Cortex of kidney (tissue), 1 donor: ENCODE measurements at places on chromosomes 5 and 9.

GRCh38 chr5:16446993-16447392 lies 18.6 kb downstream of the ZNF622 start:
- no peak for DNase-seq

DNA sequence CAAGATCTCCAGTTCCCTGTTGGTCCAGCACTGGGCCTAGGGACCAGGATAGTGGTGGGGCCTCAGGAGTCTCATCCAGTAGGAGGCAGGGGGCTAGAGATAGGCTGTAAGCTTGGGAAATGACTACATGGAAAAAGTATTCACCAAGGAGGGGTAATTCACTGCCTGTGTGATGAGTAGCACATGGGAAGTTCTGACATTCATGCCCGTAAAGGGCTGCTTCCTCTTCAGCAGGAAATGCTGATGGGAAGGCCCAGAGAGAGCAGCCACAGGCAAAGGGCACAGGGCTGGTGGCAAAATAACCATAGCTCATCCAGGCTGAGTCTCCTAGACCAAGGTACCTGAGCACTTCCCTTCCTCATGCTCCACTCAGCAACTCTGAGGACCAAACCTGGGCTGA lies 23.1 kb upstream of the FRRS1L start:
- DNase-seq: no peak

GRCh38 chr5:110167384-110167783 lies 477.7 kb downstream of the MAN2A1 start:
- DNase-seq: no peak

- no peak for DNase-seq
Measured at GRCh38 chr9:128733256-128733655, 9.3 kb upstream of the ZDHHC12 start.

DNA sequence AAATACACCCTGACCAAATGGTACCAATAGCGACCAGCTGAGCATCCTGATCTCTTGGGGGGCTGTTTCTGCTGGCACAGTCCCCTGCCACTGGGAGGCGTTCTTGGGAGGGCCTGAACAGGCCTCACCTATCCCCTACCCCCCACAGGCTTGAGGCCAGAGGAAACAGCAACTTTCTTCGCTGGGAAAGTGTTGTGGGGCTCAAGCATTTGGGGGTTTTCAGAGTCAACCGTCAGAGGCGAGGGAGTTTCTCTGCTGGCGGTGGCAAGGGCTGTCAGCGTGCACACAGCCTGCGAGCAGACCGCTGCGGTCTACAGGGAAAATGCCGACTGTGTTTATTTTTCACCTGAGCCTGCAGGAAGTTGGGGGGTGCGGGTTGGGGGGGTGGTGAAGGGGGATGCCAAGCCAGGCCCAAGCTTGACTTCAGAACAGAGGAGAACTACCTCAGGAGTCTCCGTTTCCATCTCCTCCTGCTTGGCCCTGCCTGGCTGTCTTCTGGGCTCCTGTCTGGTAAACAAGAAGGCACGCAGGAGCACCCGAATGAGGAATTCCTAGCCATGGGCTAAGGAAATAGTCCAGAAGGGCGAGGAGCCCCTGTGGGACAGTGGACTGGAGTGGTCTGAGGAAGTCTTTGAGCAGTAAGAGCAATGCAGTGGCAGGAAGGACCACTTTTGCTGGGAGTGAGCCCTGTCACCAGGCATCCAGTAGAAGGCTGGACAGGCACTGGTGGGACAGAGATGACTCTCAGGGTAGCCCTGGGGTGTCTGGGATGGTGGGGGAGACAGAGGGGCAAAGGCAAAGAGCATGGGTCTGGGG lies 18.1 kb downstream of the TCF7 start:
- no peak for DNase-seq

- DNase-seq: no peak
Measured at GRCh38 chr5:35316611-35317274, 86.5 kb upstream of the PRLR start.

- DNase-seq: no peak
Measured at GRCh38 chr9:78371981-78372380, 75.1 kb downstream of the PSAT1 start.

DNA sequence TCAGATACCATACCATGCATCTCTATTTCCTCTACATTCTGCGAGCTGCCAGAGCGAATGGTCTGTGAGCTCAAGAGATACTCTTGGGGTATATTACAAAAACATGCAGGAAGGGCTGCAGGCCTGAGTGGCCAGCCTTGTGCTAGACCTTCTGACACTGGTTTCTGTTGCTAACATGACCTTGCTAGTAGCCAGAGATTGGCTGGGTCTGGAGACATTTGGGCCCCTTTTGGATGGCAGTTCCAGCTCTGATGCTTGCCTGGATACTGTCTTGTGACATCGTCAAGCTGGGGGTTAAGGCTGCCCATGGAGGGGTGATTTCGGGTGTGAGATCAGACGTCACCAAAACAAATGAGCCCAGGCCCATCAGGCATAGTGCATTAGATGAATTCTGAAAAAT lies 56.1 kb upstream of the FSTL4 start:
- no peak for DNase-seq

DNA sequence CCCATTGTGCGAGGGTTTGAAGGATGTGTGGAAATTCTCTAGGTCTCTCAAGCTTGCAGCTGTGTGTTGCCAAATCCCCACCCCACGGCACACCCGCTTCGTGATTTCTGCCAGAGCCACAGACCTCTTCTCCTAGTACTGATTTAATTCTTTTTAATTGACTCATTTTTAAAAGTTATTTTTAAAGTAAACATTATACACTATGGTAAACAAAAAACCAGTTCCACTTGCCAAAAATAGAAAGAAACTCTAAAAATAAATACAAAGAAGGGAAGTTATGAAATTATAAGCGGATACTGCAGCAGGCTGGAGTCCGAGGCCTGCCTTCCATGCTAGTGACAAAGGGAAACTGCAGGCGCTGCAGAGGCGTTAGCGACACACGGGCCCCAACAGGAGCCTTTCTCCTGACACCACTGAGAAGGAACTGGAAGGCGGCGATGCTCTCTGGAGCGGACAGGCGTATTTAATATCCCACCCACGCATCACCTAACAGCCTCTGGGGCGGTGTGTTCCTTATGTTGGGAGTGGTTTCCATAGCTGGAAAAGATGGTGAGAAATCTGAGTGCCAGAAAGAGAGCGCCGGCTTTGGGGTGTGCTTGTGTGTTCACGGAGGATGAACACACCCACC lies 122.5 kb downstream of the COL23A1 start:
- no peak for DNase-seq

DNA sequence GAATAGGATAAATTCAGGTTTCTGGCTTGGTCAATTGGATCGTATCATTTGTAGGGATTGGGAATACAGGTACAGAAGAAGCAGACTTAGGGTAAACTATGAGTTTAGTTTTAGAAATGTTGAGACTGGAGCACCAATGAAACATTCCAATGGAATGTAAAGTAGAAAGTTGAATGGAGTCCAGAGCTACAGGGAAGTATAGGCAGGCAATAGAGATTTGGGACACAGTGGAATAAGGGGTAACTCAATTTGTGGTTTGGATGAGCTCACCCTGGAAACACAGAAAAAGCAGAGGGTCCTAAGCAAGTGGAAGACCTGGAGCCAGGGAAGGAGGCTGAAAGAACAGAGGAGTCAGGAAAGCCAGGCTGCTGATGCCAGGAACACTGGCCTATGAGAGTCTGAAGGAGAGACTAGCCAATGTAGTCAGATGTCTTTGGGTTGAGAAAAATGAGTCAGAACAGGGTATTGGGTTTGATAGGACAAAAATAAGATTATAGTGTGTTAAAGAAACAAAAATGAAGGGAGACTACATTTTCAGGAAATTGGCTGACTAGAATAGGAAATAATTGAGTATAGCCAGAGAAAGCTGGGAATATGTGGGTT lies 72.8 kb downstream of the STARD4 start:
- no peak for DNase-seq

DNA sequence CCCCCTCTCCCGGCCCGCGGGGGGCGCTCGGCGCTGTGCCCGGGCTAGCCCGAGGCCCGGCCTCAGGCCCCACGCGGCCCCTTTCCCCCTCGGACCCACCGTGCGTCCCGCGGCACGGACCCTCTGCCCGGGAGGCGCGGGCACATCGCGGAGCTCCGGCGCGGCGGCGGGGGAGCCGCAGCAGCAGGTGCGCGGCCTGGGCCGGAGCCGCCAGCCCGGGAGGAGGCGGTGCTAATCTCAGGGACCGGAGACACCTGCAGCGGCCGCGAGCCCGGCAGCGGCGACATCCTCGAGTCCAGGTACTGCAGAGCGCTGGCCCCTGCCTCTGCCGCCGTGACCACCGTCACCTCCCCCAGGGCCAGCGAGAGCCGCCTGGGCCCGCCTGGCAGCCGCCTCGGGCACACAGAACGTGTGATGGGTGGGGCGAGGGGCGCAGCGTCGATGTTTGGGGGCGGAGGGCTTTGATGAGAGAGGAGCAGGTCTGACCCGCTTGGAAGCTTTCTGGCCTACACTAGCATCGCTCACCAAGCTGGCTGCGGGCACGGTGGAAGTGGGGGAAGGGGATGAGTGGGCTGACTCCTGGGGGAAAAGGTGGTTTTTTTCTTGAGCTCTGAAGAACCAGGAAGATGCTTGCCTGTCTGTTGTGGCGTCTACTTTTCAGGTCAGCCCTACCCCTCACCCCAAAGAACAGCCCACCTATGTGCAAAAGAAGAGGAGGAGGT lies 524 bp downstream of the CYFIP2 start:
- DNase-seq: no peak

GRCh38 chr5:172422255-172422654 lies 32.1 kb downstream of the SH3PXD2B start:
- DNase-seq: no peak

- no peak for DNase-seq
Measured at GRCh38 chr9:76191493-76191892, 202.7 kb downstream of the RFK start.

GRCh38 chr5:23208959-23209431 lies 298.4 kb upstream of the PRDM9 start:
- no peak for DNase-seq

GRCh38 chr5:170811719-170812118 lies 28.2 kb downstream of the GABRP start:
- DNase-seq: no peak

GRCh38 chr5:174309131-174309795 lies 263.8 kb downstream of the NSG2 start:
- DNase-seq: no peak

DNA sequence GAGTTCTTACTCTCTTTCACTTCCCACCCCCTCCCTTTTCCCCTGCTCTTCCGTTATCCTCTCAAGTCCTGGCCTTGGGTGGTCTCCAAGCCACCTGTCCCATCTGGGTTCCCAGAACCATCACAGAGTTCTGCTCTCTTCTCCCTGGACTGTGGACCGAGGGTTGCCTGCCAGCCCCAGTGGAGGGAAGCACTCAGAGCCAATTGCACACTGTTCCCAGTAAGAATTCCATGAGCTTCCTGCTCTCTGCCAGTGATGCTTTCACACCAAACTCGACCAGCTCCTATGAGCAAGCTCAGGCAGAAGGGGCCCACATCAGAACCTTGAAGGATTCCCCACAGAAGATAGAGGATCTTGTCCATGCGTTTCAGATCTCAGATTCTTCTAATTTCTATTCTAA lies 20.1 kb upstream of the AFAP1L1 start:
- no peak for DNase-seq

DNA sequence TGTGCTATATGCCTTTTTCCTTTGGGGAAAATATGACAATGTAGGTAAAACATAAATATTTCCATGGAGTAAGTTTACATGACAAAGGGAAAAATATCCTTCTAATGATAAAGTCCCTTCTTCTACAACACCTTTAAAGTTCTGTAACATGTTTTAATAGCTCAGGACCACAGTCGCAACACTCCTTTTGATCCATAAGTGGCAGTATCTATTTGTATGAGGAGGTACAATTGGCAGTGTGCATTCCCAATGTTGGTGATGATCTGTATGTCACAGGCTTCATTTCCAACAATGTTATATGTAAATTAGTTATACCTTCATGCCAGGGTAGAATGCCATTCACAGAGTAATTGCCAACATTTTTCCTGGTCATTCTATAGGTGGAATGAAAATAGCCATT lies 127.1 kb upstream of the CCNH start:
- DNase-seq: no peak

DNA sequence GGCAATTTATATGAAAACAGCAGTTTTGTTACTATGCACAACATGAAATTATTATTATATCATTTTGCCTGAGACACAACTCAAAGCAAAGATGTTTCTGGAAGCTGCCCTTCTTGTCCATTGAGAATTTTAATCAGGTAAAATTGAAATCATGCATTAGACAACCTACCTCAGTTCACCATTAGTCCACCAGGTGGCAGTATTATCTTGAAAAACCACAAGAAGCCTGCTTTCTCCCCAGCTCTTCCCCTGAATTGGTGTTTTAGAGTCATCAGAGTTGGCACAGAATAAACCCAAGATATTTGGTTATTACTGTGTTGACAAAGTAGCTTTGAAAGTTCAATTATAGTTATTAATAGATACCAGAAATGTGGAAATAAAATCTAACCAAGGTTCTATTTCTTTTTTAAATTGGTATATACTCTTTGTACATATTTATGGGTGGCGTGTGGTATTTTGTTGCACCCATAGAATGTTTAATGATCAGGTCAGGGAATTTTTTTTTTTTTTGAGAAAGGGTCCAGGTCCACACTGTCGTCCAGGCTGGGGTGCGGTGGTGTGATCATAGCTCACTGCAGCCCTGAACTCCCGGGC lies 25.7 kb downstream of the UTP15 start:
- DNase-seq: no peak

GRCh38 chr5:177133853-177134696 lies 502 bp downstream of the NSD1 start:
- DNase-seq: no peak

DNA sequence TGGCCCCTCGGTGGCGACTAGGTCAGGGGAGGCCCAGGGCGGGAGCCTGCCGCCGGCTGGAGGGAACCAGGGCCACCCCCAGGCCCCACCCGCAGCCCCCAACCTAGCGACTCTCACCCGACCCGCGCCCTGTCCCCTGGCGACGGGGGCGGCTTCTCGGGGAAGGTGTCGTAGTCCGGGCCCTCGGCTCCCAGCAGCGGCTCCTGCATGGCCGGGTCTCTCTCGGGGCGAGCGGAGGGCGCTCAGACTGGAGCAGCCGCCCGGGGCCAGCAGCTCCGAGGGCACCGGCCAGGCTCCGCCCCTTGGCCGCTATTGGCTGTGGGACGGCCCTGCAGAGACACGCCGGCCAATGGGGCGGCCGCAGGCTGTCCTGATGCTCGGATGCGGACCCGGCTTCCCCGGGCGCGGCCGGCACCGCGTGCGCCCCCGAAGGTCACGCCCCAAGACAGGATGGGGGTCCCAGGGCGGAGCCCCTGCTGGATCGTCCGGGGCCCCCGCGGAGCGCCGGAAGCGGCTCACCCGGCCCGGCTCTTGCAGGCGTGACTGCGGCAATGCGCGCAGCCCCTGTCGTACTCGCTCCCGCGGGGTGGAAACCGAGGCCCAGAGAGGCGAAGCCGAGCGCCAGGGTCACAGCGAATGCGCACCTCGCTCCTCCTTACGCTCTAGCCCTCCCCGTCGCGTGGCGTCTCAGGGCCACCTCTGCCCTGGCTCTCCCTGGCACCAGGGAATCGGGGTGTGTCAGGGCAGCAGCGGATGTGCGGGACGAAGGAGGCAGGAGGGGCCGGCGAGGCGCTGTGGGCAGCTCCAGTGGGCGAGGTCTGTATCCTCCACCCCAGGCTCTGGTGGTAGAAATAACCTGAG lies at the start of gene SLC2A6:
Gene SLC2A6 (minus strand): TSS at position 249 of the 861 bp plus-strand sequence. CDS start 40 bp downstream, at position 209.
- no peak for DNase-seq
